HFF-Myc (cell line): ENCODE measurements at places on chromosomes 5 and 9.
A peak's percentile ranks its signal among the peaks of the same experiment; 100 is the strongest.

DNA sequence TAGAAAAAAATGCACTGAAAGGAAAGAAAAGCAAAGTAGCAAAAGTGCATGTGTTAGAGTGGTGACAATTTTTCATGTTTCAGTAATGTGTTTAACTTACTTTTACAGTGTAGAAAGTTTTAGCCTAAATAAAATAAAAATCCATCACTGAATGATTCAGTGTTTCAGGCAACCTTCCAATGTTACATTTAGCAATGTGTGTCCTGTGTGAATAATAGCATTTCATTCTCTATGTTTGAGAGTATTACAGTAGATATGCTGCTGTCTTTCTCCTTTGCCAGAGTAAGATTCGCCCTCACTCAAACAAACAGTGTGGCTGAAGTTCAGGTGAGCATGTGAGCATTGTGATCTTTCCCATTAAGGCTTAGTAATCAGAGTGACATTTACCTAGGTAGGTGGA is 171.1 kb downstream of the TARS1 start:
- DNase-seq = no peak

GRCh38 chr5:36696059-36696673 is 89.8 kb downstream of the SLC1A3 start:
- DNase-seq = no peak

DNA sequence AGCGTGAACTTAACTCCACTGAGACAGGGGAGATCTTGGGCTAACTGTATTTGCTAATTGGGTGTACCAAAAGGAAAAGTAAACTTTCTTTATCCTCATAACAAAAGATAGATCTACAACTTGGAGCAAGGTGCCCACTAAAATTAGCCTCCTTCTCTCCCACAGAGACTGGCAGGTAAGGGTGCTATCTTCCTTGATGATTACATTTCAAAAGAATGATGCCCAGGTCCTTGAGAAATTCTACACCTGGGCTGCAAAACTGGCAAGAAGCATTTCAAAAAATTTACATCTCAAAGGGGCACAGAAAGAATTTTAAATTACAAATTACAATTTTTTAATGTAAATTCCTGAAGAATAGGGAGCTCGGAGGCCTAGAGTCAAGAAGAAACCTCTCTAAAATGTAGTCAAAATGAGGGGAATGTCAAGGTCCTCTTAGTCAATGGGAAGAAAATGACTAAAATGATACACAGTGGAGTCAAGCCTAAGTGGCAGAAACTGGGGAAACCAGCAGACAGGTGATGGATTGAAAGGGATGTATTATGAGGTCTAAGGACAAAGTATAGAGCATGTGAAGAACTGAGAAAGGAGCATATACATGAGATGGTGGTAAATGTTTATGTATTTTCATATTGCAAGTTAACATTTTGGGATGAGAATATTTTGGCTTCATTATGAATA is 348.3 kb upstream of the TUSC1 start:
- no peak for DNase-seq

DNA sequence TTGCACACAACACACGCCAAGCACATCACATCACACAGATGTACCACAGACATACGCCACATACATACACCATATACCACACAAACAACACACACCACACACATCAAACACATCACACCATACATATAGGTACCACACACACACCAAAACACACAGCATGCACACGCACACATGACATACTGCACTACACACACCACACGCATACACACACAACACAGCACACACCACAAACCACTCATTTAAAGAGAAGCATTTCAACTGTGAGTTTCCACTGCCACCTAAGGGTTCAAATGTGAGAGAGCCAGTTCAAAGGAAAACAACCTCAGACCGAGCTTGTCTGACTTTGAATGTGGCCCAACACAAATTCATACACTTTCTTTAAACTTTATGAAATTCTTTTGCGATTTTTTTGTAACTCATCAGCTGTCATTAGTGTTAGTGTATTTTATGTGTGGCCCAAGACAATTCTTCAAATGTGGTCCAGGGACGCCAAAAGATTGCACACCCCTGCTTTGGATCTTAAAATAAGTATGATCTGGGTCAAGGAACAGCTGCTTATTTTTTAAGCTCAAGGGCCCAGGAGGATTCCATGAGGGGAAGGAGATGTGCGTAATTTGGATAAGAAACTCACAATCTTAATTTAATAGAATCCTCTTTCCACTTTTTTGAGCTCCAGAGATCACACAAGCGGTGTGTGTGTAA is 494.6 kb downstream of the GADD45G start:
- DNase-seq = no peak

- no peak for DNase-seq
These were observed 7.8 kb downstream of the FST start for GRCh38 chr5:53488195-53488722.

- DNase-seq = no peak
These were observed 15.2 kb upstream of the KCNMB1 start for GRCh38 chr5:170404398-170404797.

GRCh38 chr5:172266071-172266675 is 17.4 kb downstream of the UBTD2 start:
- no peak for DNase-seq

GRCh38 chr9:93093127-93093876 is 2.7 kb upstream of the CARD19 start:
- no peak for DNase-seq

DNA sequence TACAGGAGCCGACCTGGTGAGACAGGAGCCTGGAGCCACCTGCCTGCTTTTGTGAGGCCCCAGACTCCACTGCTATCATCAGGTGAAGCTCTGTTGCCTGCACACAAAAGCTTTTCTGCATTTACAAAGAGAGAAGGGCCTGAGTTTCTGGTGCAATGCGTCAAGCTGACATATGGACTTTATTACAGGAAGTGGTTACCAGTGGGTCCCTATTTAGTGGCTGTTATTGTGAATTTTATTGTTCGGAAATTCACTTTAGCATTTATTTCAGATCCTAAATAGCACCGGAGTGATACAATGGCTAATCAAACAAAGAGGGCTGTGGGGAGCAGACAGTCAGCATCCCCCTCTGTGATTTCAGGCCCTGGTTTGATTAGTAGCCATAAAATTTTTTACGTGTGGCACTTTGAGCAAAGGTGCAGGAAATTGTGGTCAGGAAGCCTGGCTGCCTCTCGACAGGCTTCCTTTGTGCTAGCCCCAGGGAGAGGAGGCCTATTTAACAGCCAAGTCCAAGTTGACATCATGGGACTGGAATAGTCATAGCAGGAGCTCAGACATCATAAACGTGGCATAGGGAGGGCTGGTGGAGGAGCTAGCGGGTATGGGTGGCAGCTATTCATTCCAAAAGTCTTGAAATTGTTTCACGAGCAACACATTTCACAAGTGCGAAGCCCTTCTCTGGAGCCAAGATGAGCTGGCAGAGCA is 8.4 kb downstream of the TGFBI start:
- peak; percentile 80 for DNase-seq

- no peak for DNase-seq
These were observed 42.8 kb downstream of the MAST4 start for GRCh38 chr5:66639037-66639436.

- peak; percentile 42 for DNase-seq
These were observed 7.8 kb downstream of the EXOSC2 start for GRCh38 chr9:130701059-130702022.

- DNase-seq = no peak
These were observed 11.8 kb upstream of the ZDHHC11 start for GRCh38 chr5:862367-863243.
